ENCODE measurements at places on chromosomes 5 and 9.
A peak's percentile ranks its signal among the peaks of the same experiment; 100 is the strongest.

DNA sequence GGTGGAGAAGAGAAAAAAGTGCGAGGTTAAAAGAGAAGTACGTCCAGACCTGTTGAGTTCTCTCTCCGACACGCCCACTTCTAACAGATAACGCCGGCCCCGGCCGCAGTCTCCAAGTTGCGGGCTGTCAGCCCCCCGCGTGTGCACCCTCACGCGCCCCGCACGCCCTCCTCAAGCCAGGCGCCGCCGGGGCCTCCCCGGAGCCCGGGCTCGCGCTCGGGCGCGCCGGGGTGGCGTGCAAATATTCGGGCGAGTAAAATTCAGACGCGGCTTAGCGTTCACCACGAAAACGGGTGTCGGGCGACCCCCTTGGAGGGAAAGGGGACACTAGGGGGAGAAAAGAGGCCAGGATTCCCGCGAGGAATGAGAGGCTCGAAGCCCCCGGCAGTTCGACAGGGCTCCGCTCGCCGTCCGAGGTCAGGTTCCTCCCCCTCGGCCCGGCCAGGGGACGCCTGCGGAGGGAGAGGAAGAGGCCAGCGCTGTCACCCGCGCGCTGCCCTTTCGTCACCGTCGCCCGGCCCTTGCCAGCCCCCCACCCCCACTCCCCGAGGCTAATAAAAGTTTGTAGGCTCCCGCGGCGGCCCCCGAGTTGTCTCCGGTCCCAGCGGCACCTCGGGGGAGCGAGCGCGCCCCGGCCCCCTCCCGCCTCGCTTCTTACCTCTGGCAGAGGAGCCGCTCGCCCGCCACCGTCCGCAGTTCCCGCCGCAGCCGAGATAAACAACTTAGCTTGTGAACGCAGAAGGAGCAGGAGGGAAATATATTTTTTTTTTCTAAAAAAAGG lies 743 bp downstream of the NR3C1 start:
- peak; percentile 74 for DNase-seq

- DNase-seq, result no peak
Measured at GRCh38 chr5:50786073-50786472, 119.6 kb downstream of the PARP8 start.

DNA sequence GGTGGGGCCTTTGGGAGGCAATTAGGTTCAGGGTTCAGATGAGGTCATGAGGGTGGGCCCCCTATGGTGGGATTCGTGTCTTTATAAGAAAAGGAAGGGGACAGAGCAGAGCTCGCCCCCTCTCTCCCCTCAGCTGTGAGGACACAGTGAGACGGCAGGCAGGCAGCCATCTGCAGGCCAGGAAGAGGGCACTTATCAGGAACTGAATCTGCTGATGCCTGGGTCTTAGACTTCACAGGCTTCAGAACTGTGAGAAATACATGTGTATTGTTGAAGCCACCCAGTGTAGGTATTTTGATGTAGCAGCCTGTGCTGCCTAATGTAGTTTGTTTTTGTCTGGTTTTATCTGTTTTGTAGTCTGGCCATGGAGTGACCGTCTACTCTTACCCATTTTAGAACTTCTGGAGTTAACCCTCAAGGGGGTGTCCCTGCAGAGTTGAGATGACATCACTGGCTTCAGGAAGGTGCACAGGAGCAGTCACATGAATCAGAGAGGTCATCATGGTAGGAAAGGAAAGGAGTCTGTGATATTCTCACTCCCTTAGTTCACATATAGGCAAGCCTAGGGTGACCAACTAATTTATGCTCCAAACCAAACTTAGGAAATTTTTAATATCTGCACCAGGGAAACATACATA lies 71.0 kb downstream of the LRRC70 start:
- DNase-seq, result no peak

DNA sequence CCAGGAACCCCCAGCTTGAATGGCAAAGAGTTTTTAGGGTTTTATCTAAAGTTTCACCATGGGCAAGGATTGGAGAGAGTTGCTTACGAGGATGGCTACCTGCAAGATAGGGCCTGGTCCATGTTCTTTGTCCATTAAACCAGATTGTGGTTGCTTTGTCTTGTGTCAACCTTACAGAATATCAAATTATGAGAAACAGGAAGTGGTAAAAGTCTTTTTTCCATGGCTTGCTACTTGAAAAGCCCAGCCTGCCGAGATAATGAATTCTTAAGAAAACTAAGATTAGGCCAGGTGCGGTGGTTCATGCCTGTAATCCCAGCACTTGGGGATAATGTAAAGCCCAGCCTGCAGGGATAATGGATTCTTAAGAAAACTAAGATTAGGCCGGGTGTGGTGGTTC lies 24.4 kb downstream of the ZNF474 start:
- no peak for DNase-seq

- no peak for DNase-seq
Measured at GRCh38 chr5:141662028-141662427, 10.8 kb upstream of the FCHSD1 start.

GRCh38 chr9:109107402-109108240 lies 12.1 kb downstream of the TMEM245 start:
- DNase-seq, result no peak

GRCh38 chr9:83220730-83221129 lies 157.8 kb upstream of the RASEF start:
- no peak for DNase-seq

DNA sequence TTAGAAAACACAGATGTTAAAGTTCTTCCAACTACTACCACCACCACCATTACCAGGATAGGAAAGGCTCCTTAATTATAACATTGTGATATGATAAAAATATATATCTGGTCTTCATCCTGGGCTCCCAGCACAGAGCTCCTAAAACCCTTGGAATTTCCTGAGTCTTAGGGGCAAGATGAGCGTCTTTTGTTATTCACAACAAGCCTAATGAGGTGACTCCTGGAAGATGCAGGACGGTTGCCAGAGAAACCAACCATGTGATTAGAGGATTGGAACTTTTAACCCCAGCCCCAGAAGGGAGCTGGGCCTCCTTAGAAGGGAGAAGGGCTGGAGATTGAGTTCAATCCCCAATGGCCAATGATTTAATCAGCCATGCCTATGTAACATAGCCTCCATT lies 148.0 kb upstream of the ADRA1B start:
- DNase-seq, result no peak

DNA sequence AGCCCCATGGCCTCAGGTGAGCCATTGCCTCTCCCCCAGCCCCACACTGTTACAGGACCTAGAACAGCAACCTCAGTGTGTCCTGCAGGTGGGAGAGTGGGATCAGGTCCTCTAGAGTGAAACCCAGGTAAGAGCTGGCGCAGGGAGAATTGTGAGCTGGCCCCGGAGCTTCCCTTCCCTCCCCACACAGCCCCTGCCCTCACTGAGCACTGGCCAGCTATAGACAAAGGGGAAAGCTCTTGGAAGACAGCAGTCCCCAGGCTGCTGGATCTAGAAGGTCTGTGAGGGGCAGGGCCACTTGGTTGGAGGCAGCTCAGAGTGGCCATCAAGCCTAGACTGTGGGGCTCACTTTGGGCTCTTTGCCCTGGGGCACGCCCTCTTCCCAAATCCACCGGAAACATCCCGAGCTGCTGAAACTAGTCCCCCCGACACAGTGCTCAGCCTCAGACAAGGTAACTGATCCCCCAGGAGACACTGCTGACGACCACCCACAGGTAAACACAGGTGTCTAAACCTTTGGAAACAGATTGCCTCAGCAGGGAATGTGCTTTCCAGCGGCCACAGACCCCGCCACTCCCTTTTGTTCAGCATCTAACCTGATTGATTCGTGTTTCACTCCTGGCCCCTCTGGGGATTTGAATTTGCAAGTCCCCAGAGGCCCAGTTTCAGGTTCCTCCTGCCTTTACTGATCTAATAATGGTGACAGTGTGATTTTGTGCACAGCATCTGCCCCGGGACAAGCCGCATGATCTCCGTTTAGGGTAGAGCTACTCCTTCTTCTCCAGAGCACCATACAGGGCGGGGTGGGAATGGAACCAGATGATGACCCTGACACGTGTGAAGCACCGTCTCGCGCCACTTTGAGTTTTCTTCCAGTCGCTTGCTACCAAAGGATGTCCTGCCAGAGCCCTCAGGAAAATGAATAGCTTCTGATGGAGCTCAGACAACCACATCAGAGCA lies 42.2 kb upstream of the ADAMTS2 start:
- DNase-seq, result peak; percentile 19

GRCh38 chr9:129889941-129890717 lies 54.9 kb downstream of the USP20 start:
- no peak for DNase-seq

- DNase-seq, result no peak
Measured at GRCh38 chr5:170265522-170265921, 32.1 kb downstream of the LCP2 start.

DNA sequence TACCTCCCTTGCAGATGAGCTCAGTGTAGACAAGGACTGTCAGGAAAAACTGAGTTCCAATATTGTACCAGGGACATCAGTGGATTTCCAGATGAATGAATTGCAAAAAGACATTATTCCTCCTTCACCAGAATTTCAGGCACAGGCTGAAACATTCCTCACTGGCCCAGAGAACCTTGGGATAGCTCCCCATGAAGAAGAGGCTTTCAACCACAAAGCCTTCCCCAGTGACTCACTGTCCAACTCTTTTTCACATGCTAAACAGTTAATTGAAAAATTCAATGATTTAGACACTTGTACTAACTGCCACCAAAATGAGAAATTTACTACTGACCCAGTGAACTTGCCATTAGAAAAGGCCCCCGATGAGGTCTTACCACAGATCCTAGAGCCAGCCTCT lies 144.5 kb downstream of the UNC13B start:
- DNase-seq, result no peak

DNA sequence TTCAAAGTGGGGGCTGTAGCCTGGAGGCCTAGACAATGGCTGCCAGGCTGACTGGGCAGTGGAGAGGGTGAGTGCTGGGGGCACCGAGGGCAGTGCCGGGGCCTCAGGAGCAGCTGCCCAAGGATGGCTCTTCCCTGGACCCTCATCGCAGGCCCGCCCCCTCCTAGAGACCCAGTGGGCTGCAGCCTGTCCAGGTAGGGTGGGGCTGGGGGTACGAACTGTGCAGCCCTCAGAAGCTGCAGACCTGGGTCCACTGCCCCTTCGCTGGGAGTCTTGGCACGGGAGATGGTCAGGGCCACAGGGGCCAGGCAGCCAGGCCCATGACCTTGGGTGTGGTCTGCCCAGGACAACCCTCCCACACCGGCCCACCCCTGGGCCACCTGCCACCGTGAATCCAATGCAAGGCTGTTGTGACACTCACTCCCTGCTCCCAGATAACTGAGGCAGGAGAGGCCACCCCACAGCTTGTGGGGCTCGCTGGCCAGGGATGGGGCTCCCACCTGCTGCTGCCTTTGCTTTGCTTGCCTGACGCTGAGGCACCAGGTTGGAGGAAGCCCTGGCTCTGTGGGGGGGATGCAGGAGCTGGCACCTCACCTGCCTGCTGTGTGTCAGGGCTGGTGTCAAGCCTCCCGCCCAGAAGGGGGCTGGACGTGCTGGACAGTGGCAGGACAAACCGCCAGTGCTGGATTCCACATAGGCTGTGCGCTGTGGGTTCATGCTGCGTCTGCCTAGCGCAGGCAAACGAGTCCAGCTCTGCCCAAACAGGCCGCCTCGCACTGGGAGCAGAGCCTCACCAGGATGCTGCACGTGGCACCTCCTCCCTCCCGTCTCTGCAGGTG lies 23.1 kb upstream of the SLC9A3 start:
- no peak for DNase-seq

- DNase-seq, result no peak
Measured at GRCh38 chr5:124283031-124283430, 463.4 kb downstream of the ZNF608 start.

- no peak for DNase-seq
Measured at GRCh38 chr9:78026947-78027346, 4.7 kb downstream of the GNAQ start.

DNA sequence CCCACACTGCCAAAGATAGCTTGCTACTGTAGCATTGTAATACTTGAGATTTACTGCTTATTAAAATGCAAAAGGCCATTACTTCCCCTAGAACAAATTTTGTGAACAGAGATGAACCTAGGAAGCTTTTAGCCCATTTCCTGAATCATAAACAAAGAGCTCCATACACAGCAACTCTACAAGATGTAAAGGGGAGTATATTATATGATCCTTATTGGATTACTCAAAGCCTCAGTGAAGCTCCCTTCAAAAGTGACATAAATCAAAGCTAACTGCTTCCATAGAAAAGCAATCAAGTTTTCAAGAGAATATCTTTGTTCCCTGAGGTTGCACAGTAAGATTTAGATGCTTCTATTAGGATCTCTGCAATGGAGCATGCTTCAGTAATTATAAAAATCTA lies 629.8 kb downstream of the EFNA5 start:
- DNase-seq, result no peak

GRCh38 chr9:38439291-38439915 lies 15.1 kb upstream of the IGFBPL1 start:
- DNase-seq, result no peak

DNA sequence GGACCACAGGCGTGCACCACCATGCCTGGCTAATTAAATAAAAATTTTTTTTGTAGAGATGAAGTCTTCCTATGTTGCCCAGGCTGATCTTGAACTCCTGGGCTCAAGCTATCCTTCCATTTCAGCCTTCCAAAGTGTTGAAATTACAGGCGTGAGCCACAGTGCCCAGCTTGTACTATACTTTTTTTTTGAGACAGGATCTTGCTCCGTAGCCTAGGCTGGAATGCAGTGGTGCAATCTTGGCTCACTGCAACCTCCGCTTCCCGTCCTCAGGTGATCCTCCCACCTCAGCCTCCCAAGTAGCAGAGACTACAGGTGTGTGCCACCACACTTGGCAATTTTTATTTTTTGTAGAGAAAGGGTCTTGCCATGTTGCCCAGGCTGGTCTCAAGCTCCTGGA lies 5.3 kb upstream of the RAD23B start:
- DNase-seq, result no peak

GRCh38 chr5:78490709-78491485 lies 130.5 kb downstream of the SCAMP1 start:
- no peak for DNase-seq

- no peak for DNase-seq
Measured at GRCh38 chr5:130110328-130110727, 206.1 kb downstream of the CHSY3 start.

DNA sequence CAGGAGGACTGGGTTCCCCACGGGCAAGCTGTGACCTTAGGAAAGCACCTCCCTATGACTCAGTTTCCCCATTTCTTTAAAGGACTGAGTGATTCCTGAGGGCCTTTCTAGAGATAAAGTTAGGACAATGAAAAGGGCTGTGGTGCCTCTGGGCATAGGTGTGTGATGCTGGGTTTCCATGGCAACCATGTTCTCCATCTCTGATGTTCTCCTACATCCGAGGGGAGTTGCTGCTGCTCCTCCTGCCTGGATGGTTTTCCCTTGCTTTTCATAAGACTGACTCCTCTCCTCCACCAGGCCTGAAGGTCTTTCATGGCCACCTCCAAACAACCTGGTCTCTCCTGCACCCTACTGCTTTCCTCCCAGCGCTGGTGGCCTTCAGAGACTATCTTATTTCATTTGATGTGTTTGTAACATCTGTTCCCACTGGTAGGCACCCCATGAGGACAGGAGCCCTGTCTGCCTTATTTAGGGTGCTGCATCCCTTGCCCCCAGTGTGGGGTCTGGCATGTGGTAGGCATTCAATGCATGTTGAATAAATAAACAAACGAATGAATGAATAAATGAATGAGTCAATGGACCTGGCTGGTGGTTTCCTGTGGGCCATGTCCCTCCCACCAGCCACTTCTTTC lies 112.2 kb upstream of the HAND1 start:
- no peak for DNase-seq

- DNase-seq, result no peak
Measured at GRCh38 chr5:116771466-116772151, 197.0 kb upstream of the SEMA6A start.

- no peak for DNase-seq
Measured at GRCh38 chr9:110936237-110936636, 102.0 kb downstream of the LPAR1 start.
